ENCODE measurements at places on chromosomes 4 and X.

DNA sequence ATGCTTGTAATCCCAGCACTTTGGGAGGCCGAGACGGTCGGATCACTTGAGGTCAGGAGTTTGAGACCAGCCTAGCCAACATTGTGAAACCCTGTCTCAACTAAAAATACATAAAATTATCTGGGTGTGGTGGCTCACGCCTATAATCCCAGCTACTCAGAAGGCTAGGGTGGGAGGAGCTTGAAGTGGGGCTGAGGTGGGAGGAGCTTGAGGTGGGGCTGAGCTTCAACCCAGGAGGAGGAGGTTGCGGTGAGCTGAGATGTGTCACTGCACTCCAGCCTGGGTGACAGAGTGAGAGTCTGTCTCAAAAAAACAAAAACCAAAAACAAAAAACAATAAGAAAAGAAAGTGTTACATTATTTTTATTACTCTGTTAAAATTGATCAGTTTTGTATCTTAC, 1164.4 kb upstream of the IGFBP7 start:
- DNase-seq: no peak

GRCh38 chrX:69539437-69539836, 35.3 kb downstream of the NALF2 start:
- DNase-seq: no peak

DNA sequence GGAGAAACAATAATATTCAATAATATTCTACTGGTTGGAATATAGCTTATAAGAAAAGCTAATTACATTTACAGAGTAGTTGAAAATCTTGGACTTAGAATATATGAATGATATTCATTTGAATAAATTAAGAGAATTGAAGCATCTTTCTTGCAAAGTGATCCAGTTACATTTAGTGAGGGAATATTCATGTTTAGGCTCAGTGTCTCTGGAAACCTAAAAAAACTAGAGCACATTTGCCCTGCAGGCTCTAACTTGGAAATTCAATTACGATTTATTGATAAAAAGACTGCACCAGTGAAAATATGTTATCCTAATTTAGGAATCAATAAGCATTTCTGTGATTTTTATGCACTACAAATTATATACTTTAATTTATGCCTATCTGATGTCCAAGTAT, 58.3 kb upstream of the RAP1GDS1 start:
- DNase-seq: no peak

- DNase-seq: no peak
Observed at GRCh38 chr4:17380347-17380746, 131.5 kb downstream of the QDPR start.

- no peak for DNase-seq
Observed at GRCh38 chrX:84907324-84907968, 96.2 kb upstream of the APOOL start.

DNA sequence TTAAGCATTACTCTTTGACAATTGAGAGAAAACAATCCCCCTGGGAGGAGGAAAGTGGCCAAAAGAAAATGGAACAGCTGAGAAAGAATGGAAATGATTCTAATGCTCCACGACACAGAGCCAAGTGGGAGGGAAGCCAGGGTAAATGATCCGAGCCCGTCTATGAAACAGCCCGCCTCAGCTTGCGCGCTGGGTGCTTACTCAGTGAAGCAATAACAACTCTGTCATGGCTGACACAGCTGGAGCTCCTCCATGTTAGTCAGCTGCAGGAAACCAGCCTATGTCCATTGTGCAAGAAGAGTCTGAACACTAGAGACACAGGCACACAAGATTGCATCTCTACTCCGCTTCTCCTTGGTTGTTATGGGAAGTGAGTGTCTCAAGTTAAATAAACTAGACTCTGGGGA, 19.3 kb downstream of the NOA1 start:
- DNase-seq: no peak

GRCh38 chr4:151025759-151026158, 10.7 kb upstream of the LRBA start:
- DNase-seq: no peak

DNA sequence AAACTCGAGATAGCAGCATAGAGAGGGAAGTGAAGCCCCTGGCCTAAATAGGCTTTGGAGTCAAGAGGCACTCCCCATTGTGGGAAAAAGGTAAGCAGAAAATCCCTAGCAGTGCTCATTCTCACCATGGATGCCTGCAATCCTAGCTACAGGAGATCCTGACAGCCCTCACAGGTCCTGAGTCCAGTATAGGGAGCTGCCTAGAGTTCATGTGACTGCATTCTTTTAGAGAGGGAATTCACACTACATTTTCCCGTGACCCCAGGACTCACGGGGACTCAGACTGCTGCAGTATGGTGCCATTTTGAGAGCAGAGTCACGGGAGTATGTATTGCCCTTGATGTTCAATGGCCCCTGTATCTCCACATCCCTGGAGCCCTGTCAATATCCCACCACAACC, 82.4 kb downstream of the MAGED1 start:
- no peak for DNase-seq
